CD4-positive, alpha-beta T cell (primary cell): ENCODE measurements at places on chromosomes 16 and 17.

GRCh38 chr16:63776034-63776433 lies 1345.8 kb downstream of the CDH11 start:
- no peak for DNase-seq

DNA sequence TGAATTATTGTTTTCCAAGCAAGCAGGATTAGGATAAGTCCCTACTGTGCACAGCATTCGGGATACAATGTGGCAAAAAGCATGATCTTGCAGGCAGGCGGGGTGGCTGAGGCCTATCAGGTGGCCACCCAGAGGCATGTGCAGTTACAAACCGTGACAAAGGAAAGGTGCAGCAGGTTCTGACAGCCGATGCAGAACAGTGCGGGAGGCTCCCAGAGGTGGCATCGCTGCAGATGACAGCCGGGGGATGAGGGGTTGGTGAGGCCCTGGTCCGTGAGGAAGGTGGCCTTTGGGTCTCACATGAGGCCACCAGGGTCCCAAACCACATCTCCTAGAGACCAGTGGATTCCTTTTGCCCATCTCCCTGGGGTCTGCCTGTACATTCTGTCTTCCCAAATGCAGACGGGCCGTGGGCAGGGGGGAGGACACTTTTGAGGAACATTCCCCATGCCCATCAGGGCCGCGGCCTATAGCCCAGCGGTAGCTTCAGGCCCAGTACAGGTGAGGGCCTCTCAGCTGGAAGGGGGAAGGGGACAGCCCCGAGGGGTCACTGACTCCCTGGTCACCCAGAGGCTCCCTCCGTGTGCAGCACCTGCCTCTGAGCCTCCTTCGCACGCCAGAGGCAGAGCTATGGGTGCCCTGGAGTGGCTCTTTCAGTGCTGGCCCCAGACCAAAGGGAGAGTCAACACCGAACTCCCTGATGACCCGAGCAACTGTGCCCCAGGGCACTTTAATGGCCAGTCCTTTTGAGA lies 85.1 kb downstream of the SOCS1 start:
- DNase-seq = no peak

DNA sequence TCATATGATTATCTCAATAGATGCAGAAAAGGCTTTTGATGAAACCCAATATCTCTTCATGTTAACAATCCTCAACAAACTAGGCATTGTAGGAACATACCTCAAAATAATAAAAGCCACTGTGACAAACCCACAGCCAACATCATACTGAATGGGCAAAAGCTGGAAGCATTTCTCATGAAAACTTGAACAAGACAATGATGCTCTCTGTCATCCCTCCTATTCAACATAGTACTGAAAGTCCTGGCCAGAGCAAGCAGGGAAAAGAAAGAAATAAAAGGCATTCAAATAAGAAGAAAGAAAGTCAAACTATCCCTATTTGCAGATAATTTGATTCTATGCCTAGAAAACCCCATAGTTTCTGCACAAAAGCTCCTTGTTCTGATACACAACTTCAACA lies 999.2 kb upstream of the GOT2 start:
- DNase-seq = no peak

GRCh38 chr17:17979778-17980177 lies 7.1 kb downstream of the DRC3 start:
- DNase-seq = no peak

GRCh38 chr16:30379158-30379783 lies 3.1 kb downstream of the SEPTIN1 start:
- DNase-seq = no peak

GRCh38 chr16:56488035-56488434 lies 31.8 kb downstream of the BBS2 start:
- DNase-seq = no peak
